Endothelial cell of coronary artery (primary cell): ENCODE measurements at places on chromosomes 1 and 21. TPM values are rescaled to one million over a fixed set of nuclear protein-coding genes. Genes with fewer than 3 reads are reported as not detected.

Gene CCDC185
- not detected in 2 replicates for total RNA-seq

Gene BPNT1
- total RNA-seq = 22.8 and 23.0 TPM in 2 replicates

Gene FHAD1
- total RNA-seq = 0.09 and 0.56 TPM in 2 replicates

Gene SPATA1
- 0.45 and 1.0 TPM in 2 replicates for total RNA-seq

Gene CD101
- total RNA-seq = under 0.01 and 0.09 TPM in 2 replicates

Gene FMN2
- 0.28 TPM in 1 of 2 replicates, not detected in the other for total RNA-seq

Gene RXFP4
- not detected in 2 replicates for total RNA-seq
